ENCODE measurements at places on chromosomes 5 and 9.

DNA sequence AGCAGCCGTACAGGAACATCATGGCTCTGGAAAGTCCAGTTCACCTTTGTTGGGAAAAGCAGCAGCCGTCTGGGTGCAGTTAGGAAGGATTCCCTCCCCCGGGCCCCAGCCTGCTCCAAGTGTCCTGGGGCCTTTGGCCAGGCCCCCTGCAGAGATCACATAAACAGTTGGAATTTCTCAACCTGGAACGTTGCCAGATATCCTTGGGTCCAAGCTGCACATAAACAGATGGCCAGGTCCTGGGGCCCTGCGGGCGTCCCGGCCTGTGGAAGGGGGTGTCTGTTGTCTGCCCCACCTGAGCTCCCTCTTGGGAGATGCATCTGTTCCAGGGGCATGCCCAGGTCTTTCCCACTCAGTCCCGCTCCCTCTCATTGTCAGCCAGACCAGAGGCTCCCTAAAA lies 92.7 kb downstream of the COL5A1 start:
- no peak for DNase-seq

GRCh38 chr5:82622205-82622604 lies 344.1 kb upstream of the RPS23 start:
- no peak for DNase-seq

DNA sequence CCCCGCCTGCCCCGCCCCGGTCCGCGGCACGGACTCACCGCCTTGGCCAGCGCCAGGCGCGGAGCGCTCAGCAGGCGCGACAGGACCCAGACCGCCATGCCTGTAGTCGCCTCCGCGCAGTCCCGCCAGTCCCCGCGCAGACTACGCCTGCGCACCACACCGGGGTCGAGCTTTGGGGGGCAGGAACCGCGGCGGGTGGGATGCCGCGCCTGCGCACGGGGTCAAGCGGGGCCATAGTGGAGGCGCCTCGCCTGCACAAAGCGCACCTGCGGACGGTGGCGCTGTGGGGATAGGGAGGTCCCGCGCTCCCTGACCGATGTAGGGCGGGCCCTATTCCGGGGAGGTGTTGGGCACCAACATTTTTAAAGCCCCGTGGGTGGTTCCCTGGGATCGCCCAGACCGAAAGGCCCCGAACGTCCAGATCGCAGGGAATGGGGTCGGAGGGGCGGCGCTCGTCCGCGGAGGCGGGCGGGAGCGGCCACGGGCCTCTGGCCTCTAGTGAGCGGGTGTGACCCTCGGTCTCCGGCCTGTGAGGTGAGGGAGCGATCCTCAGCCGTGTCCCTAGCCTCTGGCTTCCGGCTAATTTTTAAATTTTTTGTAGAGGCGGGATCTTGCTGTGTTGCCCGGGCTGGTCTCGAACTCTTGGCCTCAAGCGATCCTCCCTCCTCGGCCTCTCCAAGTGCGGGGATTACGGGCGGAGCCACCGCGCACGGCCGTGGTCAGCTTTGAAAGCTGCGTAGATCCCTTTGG lies 70.8 kb upstream of the LPCAT1 start:
- no peak for DNase-seq

DNA sequence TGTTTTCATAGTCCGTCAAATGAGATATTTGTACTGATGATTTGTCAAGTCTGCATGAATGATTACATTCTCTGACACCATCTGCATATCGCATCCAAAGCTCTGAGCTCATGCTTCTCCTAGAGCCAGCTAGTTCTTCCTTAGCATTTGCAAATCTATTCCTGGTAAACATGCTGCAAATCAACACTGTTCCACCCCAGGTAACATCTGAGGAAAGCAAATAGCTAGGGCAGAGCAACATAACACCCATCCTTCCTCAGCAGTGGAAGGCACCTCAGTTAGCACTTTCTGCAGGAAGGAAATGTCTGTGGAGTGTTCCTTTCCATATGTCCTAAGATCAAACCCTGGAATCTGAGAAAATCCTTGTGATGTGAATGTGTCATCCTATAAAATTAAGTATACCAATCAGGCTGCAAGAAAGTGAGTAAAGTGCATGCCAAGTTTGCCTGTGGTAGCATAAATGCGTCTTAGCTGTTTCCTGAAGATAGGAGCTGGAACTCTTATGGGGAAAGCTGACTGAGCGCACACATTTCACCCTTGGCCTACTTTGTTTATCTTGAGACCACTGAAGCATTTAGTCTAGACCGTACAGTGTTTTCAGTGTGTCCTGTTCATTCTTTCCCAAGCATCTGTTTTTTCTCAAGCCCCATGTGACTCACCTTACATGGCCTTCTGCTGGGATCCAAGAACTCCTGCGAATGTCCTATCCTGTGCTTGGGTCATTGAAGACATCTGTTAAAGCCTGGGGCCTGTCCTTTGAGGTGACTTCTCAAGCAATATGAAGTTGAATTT lies 50.9 kb upstream of the STARD4 start:
- DNase-seq = no peak
